ENCODE measurements at places on chromosomes 12 and 14. TPM values are rescaled to one million over a fixed set of nuclear protein-coding genes. Genes with fewer than 3 reads are reported as not detected.

RABGGTA gene
- total RNA-seq, result 80.3 TPM

CCND2 gene
- 200 TPM for total RNA-seq

KRT6C gene
- total RNA-seq, result 261 TPM

INSM2 gene
- total RNA-seq, result not detected

MYG1 gene
- total RNA-seq, result 46.0 TPM

KRT2 gene
- 0.28 TPM for total RNA-seq

ITGB7 gene
- 5.2 TPM for total RNA-seq

PTPN21 gene
- total RNA-seq, result 4.9 TPM

PLEKHG3 gene
- total RNA-seq, result 61.6 TPM

NKX2-8 gene
- total RNA-seq, result 4.2 TPM

IFT81 gene
- total RNA-seq, result 8.4 TPM

AKAP3 gene
- not detected for total RNA-seq

PARPBP gene
- 10.5 TPM for total RNA-seq

PLA2G1B gene
- not detected for total RNA-seq

P2RX2 gene
- total RNA-seq, result not detected

TAS2R7 gene
- not detected for total RNA-seq

IL26 gene
- not detected for total RNA-seq

DHRS2 gene
- total RNA-seq, result 0.21 TPM

PRR4 gene
- 1.6 TPM for total RNA-seq

KRT77 gene
- total RNA-seq, result 0.21 TPM

ART4 gene
- total RNA-seq, result not detected

RAD9B gene
- 0.49 TPM for total RNA-seq

FAM181A gene
- total RNA-seq, result 0.99 TPM

MARCHF9 gene
- total RNA-seq, result 7.9 TPM

SERPINA12 gene
- not detected for total RNA-seq

FBLN5 gene
- 1.9 TPM for total RNA-seq

CD163 gene
- total RNA-seq, result not detected

M6PR gene
- total RNA-seq, result 87.9 TPM

KCNH3 gene
- 0.07 TPM for total RNA-seq

LRP1-AS gene
- total RNA-seq, result not detected

GNPTAB gene
- 12.8 TPM for total RNA-seq

NEDD1 gene
- 25.9 TPM for total RNA-seq

C14orf132 gene
- 0.49 TPM for total RNA-seq

CEP83 gene
- total RNA-seq, result 8.0 TPM

MIS18BP1 gene
- 32.0 TPM for total RNA-seq

CRACR2A gene
- 0.78 TPM for total RNA-seq

CLEC9A gene
- not detected for total RNA-seq

NTN4 gene
- total RNA-seq, result 16.9 TPM

EIF2S3B gene
- 0.42 TPM for total RNA-seq

SLC39A5 gene
- total RNA-seq, result not detected

POLE2 gene
- 14.0 TPM for total RNA-seq

IRAK3 gene
- total RNA-seq, result 1.2 TPM

BCL2L2 gene
- 21.9 TPM for total RNA-seq

ATN1 gene
- 13.0 TPM for total RNA-seq

CMKLR1 gene
- total RNA-seq, result not detected

DLST gene
- 60.2 TPM for total RNA-seq

TBC1D30 gene
- 3.9 TPM for total RNA-seq

SLC6A15 gene
- 13.4 TPM for total RNA-seq

PTHLH gene
- total RNA-seq, result 287 TPM

BCL11B gene
- 10.1 TPM for total RNA-seq

All from airway epithelial cell (primary cell).